Activated T-cell treated with anti-CD3 and anti-CD28 coated beads, Interleukin-2, amount 50 U/mL, for 1 hour (primary cell): ENCODE measurements at places on chromosomes 4 and X.

- peak; percentile 47 for DNase-seq
Measured at GRCh38 chrX:18354369-18355223, at the start of gene SCML2. Gene SCML2, minus strand, starts transcription at chrX:18354688. Its CDS starts 20,617 bp downstream, at chrX:18334071.

DNA sequence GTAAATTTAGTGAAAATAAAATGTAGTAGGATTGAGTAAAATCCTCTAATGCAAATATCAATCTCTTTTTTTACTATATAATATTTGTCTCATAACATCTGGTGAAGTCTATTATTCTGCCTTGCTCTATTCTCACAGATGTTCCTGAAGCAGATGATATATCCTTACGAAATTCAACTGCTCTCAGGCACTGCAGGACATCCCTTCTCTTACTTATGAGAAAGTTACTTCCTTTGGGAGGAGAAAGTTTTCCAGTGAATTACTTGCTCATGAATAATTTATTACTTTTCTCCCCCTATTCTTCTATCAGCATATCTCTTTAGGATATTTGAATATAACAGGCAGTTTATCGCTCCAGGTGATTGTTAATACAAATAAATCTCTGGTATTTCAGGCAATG, 75.6 kb upstream of the AGA start:
- no peak for DNase-seq

GRCh38 chr4:144411119-144411518, 234.8 kb upstream of the HHIP start:
- DNase-seq: no peak

- DNase-seq: peak; percentile 35
Measured at GRCh38 chrX:81195712-81196111, 6.0 kb downstream of the HMGN5 start.

- DNase-seq: no peak
Measured at GRCh38 chr4:185192059-185192458, 11.7 kb downstream of the CFAP97 start.

DNA sequence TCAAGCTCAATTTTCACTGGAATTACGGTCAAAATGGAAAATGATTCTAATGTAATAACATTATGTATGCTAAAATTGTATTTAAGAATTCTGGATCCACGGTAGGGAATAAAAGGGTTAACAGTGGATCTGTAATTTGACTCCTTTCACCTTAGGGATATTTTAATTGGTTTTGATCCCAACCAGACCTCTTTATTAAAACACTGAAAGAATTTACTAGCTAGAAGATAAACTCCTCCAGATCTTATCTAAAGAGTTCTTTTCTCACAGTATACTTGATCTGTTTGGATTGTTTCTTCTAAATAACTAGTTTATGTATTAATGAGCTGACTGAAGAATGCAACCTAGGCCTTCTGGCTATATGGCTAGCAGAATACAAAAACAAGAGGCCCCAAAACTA, 118.4 kb downstream of the DDX53 start:
- DNase-seq: no peak

DNA sequence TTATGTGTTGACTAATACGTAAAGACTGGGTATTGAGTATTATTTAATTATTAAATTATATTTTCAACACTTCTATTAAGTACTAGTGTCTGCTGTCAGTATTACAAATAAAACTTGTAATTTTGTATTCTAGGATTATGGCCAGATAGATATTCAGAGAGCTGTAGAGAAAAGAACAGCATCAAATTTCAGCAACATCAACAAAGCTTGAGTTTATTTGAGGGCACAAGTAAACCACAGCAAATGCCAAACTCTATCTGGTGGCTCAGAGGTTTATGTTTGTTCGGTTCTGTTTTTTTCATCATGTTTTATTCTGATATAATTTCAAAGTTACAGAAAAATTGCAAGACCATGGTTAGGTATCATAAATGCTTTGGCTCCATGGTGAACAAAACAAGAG, 1530.5 kb downstream of the PCDH18 start:
- no peak for DNase-seq

GRCh38 chr4:7194251-7195140, 2.2 kb downstream of the SORCS2 start:
- DNase-seq: no peak

GRCh38 chr4:86220121-86220520, 139.7 kb downstream of the MAPK10 start:
- no peak for DNase-seq

GRCh38 chr4:182174979-182175378, 68.2 kb upstream of the TENM3 start:
- DNase-seq: no peak

- DNase-seq: no peak
Measured at GRCh38 chrX:151713849-151714248, 2.0 kb upstream of the FATE1 start.
